NCI-H1092 treated with DMSO at 0.1 percent for 48 hours (cell line): ENCODE measurements at places on chromosomes 4 and X.

DNA sequence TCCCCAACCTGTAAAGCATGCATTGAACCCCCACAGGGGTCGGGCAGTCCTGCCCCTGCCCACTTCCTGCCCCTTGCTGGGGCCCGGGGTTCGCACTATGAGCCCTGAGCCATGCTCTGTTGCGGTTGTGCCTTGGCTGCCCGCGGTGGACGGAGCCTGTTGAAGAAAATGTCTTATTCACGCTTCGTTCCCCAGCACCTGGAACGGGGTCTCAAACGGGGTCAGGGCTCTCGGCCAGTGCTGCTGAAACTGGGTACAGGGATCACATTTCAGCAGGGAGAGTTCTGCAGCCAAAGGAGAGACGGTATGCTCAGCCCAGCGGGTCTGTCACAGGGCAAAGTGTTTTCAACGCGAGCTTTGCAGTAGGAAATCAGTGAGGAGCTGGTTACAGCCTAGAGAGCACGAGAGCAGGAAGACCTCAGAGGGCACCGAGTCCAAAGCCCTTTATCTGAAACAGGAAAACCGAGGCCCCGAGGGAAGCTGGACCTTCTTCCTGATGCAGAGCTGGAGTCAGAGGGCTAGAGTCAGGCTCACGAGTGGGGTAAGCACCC is 46.3 kb upstream of the AFAP1 start:
- DNase-seq, result no peak

- DNase-seq, result no peak
Observed at GRCh38 chrX:72203421-72203820, 21.9 kb downstream of the PIN4 start.

- peak; percentile 83 for DNase-seq
Observed at GRCh38 chr4:140426610-140427105, 790 bp downstream of the CLGN start.

GRCh38 chr4:62948108-62948507 is 1461.1 kb downstream of the TECRL start:
- DNase-seq, result no peak

DNA sequence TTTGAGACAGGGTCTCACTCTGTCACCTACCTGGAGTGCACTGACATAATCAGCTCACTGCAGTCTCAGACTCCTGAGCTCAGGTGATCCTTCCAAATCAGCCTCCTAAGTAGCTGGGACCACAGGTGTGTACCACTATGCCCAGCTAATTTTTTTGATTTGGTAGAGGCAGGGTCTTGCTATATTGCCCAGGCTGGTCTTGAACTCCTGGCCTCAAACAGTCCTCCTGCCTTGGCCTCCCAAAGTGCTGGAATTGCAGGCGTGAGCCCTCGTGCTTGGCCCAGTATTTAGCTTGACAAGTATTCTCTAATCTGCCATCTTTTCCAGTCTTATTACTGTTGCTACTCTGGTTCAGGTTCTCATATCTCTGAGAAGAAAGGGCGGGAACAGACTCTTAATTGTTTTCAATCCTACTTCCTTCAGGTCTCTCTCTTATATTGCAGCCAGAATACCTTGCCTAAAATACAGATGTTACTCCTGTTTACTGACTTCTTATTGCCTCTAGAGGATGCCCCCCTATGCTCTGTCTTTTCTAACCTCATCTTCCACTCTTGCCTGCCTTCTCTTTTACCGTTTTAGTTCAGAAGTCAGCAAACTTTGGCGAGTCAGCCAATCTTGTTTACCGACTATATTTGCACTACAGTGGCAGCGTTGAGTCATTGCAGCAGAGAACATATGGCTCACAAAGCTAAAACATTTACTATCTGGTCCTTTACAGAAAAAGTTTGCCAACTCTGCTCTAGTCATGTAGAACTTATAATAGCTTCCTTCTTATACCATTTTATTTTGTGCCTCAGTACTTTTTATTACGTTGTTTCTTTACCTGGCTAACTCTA is 19.0 kb downstream of the MRPL1 start:
- no peak for DNase-seq

DNA sequence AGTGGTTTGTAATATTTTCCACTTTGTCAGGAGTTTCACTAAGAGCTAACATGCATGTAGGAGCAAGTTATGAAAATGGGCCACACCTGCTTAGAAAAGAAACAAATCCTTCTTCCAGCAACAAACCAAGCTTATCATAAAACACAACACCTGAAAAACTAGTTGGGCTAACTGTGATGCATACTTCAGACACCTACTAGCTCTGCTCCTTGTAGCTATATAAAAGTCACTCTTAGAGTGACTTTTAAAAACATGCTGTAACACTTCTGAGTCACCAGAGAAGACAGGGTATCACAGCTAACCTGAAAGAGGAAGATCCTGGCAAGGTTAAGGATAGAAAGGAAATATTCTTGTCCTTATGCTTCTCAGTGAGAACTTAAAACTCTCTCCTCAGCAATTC is 3.6 kb upstream of the SLAIN2 start:
- DNase-seq, result no peak

- no peak for DNase-seq
Observed at GRCh38 chr4:5045097-5045496, 6.2 kb upstream of the STK32B start.

- no peak for DNase-seq
Observed at GRCh38 chr4:151853034-151853433, 92.2 kb upstream of the GATB start.

- peak; percentile 19 for DNase-seq
Observed at GRCh38 chr4:25813448-25814106, 49.2 kb downstream of the SEL1L3 start.

DNA sequence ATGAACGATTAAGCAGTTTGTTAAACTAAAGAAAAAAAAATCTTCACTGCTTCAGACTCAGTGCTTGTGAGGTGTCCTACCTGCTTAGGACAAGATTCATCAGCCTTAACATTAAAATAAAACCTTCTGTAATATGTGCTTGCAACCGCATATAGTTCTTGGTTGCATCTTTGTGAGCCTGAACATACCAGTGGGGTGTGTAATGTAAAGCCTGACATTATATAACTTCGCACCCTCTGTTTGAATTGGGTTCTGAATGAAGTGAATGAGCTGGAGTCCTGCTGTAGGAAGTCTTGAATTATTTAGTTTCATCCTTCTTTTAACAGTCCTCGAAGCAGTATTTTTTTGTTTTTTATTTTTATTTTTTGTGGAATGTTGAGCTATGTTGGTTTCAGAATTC is 3.1 kb downstream of the KDM6A start:
- no peak for DNase-seq
